KBM-7 (cell line): ENCODE measurements at places on chromosomes 6 and 20.

DNA sequence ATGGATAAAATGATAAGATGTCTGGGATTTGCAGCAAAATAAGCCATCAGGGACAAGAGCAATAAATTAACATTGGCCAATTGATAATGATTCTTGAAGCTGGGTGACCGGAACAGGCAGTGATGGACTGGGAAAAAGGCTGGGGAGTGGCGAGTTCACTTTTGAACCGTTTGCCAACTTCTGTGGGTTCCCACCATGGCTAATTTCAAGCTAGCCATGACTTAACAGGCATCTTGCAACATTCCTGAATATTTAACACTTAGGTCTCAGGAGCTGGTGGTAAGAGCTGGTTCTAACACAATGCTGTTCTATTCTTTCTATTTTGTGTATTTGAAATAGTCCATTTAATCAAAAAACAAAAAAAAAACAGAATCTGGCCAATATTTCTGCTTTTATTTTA lies 37.6 kb upstream of the CD83 start:
- no peak for DNase-seq

- DNase-seq, result peak; percentile 47
These were observed 3.8 kb downstream of the RIPOR2 start for GRCh38 chr6:24931718-24932691.

GRCh38 chr6:5424726-5425125 lies 163.4 kb downstream of the FARS2 start:
- DNase-seq, result no peak

- DNase-seq, result no peak
These were observed 56.0 kb upstream of the PIM1 start for GRCh38 chr6:37113976-37114375.

DNA sequence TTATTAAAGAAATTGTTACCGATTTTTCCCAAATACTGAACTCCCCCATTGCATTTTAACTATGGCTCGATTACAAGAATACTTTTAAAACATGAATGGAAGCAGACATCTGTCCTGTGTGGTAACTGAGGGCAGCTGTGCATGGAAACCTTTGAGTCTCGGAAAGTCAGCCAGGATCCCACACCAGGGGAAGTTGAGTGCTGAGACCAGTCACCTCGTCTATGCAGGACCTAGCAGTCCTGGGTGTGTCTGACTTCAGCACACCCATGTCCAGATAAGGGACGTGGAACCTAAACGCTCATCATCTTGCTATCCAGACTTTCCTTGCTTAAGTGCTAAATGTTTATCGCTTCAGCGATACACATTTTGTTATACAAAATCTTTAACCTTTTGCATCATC lies 6.1 kb downstream of the RIN2 start:
- no peak for DNase-seq

- no peak for DNase-seq
These were observed 19.2 kb upstream of the POLR1H start for GRCh38 chr6:30041821-30042220.

DNA sequence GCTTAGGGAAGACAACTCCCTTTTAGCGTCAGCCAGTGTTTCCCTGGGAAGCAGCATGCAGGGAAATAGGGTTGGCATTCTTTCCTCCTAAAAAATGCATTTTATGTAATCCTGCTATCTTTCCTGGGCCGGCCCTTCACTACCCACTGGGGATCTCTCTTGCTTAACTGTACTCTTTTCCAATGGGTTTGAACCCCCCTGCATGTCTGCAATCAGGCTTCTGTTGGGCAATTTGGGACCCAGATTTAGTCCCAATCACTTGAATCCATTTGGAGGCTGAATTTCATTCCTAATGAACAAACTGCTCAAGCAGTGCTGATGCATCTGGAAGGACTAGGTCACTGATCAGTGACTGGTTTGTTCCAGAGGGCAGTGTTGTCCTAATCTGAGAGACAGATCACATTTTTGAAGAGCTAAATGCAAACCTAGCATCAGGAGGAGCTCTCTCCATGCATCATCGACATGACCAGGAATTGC lies 152.0 kb downstream of the TSHZ2 start:
- no peak for DNase-seq

GRCh38 chr6:158290659-158291058 lies 21.6 kb upstream of the TULP4 start:
- DNase-seq, result no peak
